ENCODE measurements at places on chromosomes 2 and 18. TPM values are rescaled to one million over a fixed set of nuclear protein-coding genes. Genes with fewer than 3 reads are reported as not detected.
A peak's percentile ranks its signal among the peaks of the same experiment; 100 is the strongest.

DNA sequence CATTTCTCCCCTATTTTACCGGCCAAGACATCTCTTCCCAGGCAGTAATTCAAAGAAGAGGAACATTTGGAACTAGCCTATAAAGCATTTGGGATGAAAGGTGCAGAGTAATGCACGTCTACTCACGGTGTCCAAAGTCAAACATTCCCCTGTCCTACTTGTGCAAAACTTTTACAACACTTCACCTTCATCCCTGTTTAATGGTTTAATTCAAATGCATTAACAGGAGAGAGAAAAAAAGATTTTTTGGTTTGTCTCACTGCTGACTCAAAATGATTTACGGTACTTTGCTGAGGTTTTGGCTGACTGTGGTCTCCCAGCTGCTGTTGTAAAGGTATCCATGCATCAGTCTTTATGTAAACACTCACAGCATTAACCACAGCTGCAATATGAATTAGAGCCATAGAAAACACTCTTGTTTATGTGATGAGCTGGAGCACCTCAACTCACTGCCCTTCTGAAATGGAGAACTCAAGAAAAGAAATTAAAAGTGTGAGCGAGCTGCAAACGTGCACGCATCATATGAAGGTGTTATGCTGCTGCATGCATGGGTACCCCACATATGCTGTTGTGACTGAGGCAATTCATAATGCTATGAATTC lies 220.5 kb downstream of the PIEZO2 start:
- H3K36me3 ChIP-seq, result no peaks in the 10 kb centered on the region
- DNase-seq, result no peak
- H3K4me3 ChIP-seq, result no peak overlapping the region
- no peak overlapping the region for H3K27ac ChIP-seq
- H3K4me1 ChIP-seq, result no peaks in the 10 kb centered on the region
- no peaks in the 10 kb centered on the region for H3K27me3 ChIP-seq

DNA sequence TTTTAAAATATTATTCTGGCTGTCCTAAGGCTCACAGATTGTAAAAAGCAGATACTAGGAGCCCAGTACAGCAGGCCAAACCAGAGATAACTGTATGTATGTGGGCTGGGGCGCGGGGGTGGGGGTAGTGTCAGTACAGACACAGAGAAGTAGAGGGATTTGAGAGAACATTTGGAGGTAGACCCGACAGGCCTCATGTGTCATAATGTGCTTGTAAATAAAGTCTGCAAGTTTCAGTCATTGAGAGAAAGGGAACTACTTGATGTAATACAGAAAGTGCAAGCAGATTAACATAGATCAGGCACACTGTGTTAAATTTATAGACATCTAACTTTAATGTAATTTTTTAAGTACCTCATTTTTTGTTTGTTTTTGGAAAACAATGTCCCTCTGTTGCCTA lies 7.4 kb upstream of the POLI start:
- H3K4me1 ChIP-seq, result no peaks in the 10 kb centered on the region
- H3K27me3 ChIP-seq, result no peaks in the 10 kb centered on the region
- no peak for DNase-seq
- H3K36me3 ChIP-seq, result no peaks in the 10 kb centered on the region

DNA sequence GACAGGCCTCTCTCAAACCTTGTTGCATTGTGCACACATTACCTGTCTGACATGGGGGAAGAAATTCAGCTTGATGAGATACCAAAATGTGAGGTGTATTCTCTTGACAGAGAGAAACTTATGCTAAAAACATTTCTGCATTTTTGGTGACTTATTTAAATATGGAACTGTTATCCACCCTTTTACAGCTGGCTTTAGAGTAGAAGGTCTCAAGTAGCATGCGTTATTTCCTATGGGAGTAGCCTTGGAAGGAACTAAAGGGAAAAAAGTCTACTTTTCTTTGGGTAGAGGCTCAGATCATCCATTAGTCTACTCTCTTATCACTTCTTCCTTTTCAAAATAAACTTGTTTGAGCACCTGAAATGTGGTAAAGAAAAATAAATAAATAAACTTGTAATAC lies 56.5 kb upstream of the TWSG1 start:
- DNase-seq, result no peak
- no peaks in the 10 kb centered on the region for H3K36me3 ChIP-seq
- H3K4me3 ChIP-seq, result no peak overlapping the region
- no peaks in the 10 kb centered on the region for H3K4me1 ChIP-seq

The ACMSD gene
- not detected for total RNA-seq

The RESP18 gene
- total RNA-seq, result not detected

The ALPG gene
- not detected for total RNA-seq

The GREB1L gene
- 4.8 TPM for total RNA-seq

The STRADB gene
- 21.0 TPM for total RNA-seq

The CD302 gene
- total RNA-seq, result 103 TPM

GRCh38 chr18:816869-817268 lies 4.8 kb upstream of the YES1 start:
- H3K36me3 ChIP-seq, result no peaks in the 10 kb centered on the region
- no peak overlapping the region for H3K4me3 ChIP-seq
- DNase-seq, result no peak
- no peaks in the 10 kb centered on the region for H3K4me1 ChIP-seq
- no peak overlapping the region for H3K27ac ChIP-seq

DNA sequence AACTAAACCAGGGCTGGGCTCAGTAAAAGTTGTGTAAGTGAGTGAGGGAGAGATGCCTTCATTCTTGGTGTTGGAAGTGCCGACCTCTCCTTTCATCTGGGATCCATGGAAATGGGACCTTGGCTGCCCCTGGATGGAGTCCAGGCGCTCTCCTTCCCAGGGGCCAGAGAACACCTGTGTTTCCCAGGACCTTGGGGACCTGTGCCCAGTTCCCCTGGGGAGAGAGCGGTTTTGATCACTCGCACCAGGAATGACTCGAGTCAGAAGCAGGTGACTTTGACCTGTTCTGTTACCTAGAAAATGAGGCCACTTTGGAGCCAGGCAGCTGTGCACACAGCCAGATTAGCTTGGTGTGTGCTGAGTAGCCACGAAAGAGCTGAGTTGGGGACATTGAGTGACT lies 97.3 kb downstream of the SH3BP4 start:
- H3K36me3 ChIP-seq, result no peaks in the 10 kb centered on the region
- H3K27me3 ChIP-seq, result no peaks in the 10 kb centered on the region
- no peak overlapping the region for H3K27ac ChIP-seq
- no peak overlapping the region for H3K4me3 ChIP-seq
- H3K4me1 ChIP-seq, result no peaks in the 10 kb centered on the region

The RFTN2 gene
- 26.7 TPM for total RNA-seq

GRCh38 chr18:24482821-24483220 lies 22.4 kb downstream of the HRH4 start:
- H3K4me3 ChIP-seq, result no peak overlapping the region
- H3K27me3 ChIP-seq, result no peaks in the 10 kb centered on the region
- no peak overlapping the region for H3K27ac ChIP-seq
- no peaks in the 10 kb centered on the region for H3K4me1 ChIP-seq
- no peak for DNase-seq

- no peak overlapping the region for H3K27ac ChIP-seq
- no peaks in the 10 kb centered on the region for H3K36me3 ChIP-seq
- H3K4me3 ChIP-seq, result no peak overlapping the region
- H3K4me1 ChIP-seq, result peaks cover 8% of the 10 kb centered on the region
- no peaks in the 10 kb centered on the region for H3K27me3 ChIP-seq
These were observed 32.5 kb downstream of the PREPL start for GRCh38 chr2:44328750-44329149.

The SERPINB4 gene
- not detected for total RNA-seq

The TET3 gene
- 12.0 TPM for total RNA-seq

The CAPN14 gene
- 0.14 TPM for total RNA-seq

The CNTNAP5 gene
- 1.4 TPM for total RNA-seq

The CCDC102B gene
- total RNA-seq, result 0.77 TPM

DNA sequence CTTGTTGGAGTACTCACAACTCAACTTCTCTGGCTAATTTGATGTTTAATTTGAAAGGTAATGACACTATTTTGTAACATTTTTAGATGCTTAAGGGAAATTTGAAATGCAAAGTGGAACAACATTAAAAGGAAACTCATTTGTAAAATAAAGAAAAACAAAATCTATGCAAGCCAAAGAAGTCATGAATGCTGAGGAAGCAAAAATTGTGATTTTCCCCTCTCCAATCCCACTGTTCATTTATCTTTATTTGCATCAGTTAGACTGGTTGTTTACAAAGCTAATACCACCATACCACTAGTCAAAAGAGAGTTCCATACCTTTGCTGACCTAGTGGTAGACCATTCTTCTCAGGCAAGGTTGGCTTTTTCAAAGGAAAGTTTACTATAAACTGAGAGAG lies 2.2 kb upstream of the B4GALT6 start:
- H3K36me3 ChIP-seq, result no peaks in the 10 kb centered on the region
- no peaks in the 10 kb centered on the region for H3K4me1 ChIP-seq
- no peaks in the 10 kb centered on the region for H3K27me3 ChIP-seq
- no peak for DNase-seq
- H3K4me3 ChIP-seq, result no peak overlapping the region
- no peak overlapping the region for H3K27ac ChIP-seq

GRCh38 chr2:101883860-101884259 lies 107.9 kb upstream of the IL1R2 start:
- no peaks in the 10 kb centered on the region for H3K36me3 ChIP-seq
- H3K4me1 ChIP-seq, result peaks cover 3% of the 10 kb centered on the region
- no peak overlapping the region for H3K27ac ChIP-seq
- no peaks in the 10 kb centered on the region for H3K27me3 ChIP-seq
- DNase-seq, result no peak

- H3K36me3 ChIP-seq, result no peaks in the 10 kb centered on the region
- no peak overlapping the region for H3K27ac ChIP-seq
- H3K27me3 ChIP-seq, result no peaks in the 10 kb centered on the region
- H3K4me1 ChIP-seq, result no peaks in the 10 kb centered on the region
- no peak for DNase-seq
- no peak overlapping the region for H3K4me3 ChIP-seq
These were observed 95.1 kb downstream of the MRO start for GRCh38 chr18:50724751-50725151.

GRCh38 chr2:55357927-55358326 lies 61.7 kb downstream of the CCDC88A start:
- H3K36me3 ChIP-seq, result no peaks in the 10 kb centered on the region
- no peaks in the 10 kb centered on the region for H3K27me3 ChIP-seq
- no peak for DNase-seq
- no peaks in the 10 kb centered on the region for H3K4me1 ChIP-seq
- no peak overlapping the region for H3K4me3 ChIP-seq

DNA sequence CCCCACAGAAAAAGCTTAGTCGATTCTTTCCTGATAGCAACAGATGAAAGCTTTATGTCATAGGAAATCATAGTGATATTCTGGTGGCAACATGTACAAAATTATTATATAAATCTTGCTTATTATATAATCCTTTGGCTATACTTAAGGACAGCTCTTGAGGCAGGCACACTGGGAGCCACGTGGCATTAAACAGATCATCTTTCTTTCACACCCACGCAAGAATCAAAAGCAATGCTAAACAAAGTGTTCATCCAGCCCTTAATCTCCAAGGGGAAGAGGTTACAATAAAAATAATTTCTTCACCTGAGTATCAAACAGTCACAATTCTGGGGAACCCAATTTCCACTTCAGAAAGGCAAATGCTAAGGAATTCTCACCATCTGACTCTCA lies 57.8 kb downstream of the CYB5A start:
- H3K36me3 ChIP-seq, result no peaks in the 10 kb centered on the region
- H3K27ac ChIP-seq, result peak overlapping the region; percentile 62
- no peaks in the 10 kb centered on the region for H3K27me3 ChIP-seq

The NYAP2 gene
- total RNA-seq, result 0.14 TPM

The IL1RN gene
- total RNA-seq, result not detected

The REG3A gene
- total RNA-seq, result not detected

DNA sequence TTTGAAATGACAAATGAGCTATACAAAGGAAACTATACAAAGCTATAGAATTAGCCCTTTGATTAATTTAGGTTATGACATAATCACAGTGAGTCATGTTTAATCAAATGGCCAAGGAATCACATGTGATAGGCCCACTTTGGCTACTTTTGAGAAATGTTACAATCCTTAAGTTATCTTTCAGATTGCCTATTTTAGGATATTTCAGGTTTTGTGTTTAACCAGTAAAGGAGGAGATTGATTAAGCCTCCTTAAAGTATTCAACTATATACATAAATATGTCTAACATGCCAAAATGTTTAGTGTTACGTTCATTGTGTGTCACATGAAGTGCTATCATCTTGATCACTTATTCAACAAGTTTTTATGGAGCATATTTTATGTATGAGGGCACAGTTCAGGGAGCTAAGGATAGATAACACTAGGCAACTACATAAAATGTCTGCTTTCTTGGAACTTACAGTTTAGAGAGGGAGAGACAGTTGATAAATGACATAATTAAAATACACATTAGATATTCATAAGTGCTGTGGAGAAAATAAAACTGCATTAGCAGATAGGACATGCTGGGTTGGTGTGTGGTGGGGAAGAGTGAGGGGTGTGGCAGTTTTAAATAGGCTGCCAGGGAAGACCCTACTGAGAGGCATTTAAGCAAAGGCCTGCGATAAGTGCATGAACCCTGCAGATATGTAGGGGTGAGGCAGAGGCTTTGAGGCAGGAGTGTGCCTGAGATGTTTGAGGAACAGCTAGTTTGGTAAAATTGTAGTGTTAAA lies 77.2 kb downstream of the LTBP1 start:
- H3K36me3 ChIP-seq, result no peaks in the 10 kb centered on the region
- peaks cover 3% of the 10 kb centered on the region for H3K4me1 ChIP-seq
- no peaks in the 10 kb centered on the region for H3K27me3 ChIP-seq
- no peak for DNase-seq
- H3K4me3 ChIP-seq, result no peak overlapping the region

DNA sequence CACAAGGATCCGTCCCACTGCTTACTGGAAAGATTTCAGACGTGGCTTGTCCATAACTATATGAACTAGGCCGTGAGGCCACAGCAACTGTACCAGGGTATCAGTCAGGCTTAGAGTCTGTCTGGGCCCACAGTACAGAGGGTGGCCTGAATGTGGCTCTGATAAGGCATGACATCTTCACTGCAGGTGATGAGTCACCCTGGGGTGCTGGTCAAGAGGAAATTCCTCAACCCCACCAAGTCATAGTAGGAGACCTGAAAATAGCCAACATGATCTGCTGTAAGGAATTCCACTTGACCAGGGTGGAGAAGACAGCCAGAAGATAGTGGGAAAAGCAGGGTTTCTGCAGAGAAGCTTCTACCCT lies 107.7 kb downstream of the INHBB start:
- no peak overlapping the region for H3K27ac ChIP-seq
- no peaks in the 10 kb centered on the region for H3K36me3 ChIP-seq
- no peak for DNase-seq
- H3K4me3 ChIP-seq, result no peak overlapping the region
- H3K27me3 ChIP-seq, result no peaks in the 10 kb centered on the region
- no peaks in the 10 kb centered on the region for H3K4me1 ChIP-seq

GRCh38 chr2:235803028-235803427 lies 309.2 kb downstream of the AGAP1 start:
- H3K27ac ChIP-seq, result no peak overlapping the region
- no peak for DNase-seq
- H3K4me1 ChIP-seq, result no peaks in the 10 kb centered on the region

Measured in uterus (tissue), 4 donors.